ENCODE measurements at places on chromosomes 3 and 15.
A peak's percentile ranks its signal among the peaks of the same experiment; 100 is the strongest.

- ATAC-seq, result no peak
Observed at GRCh38 chr15:33846862-33847261, 121.4 kb upstream of the CHRM5 start.

GRCh38 chr3:61224823-61225222 is 26.4 kb downstream of the FHIT start:
- ATAC-seq, result no peak

- ATAC-seq, result no peak
Observed at GRCh38 chr3:137165117-137165806, 207.5 kb downstream of the IL20RB start.

DNA sequence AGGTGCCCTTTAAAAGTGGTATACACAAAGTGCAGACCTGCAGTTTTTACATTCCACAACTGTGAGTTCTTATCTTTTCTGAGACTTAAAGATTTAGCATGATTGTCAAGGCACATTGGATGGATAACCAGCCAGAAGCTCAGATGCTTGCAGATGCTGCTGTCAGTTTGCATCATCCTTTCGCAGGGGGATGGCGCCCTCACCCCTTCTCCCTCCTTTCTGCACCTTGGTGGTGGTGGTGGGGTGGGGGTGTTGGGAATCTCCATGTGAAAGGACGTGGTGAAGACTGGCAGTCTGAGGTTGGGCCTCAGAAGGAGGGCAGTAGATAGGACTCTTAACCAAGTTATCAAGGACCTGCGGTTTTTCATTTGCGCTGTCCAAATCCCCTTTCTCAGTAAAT is 309.6 kb upstream of the SEMA6D start:
- no peak for ATAC-seq

GRCh38 chr3:101010296-101010695 is 17.1 kb upstream of the ABI3BP start:
- no peak for ATAC-seq

DNA sequence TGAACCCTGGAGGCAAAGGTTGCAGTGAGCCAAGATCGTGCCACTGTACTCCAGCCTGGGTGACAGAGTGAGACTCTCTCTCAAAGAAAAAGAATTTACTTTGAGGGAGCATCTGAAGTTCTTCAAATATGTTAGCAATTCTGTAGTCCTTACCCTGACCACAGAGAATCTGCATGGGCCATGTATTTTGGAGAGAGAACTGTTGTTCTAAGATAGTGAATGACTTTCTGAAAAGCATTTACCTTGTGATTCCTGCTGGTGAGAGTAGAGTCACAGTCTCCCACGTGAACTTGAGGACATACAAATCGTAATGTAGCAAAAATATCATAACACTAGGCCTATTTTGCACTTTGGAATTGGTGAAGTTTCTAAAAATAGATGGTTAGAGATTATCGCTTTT is 3.9 kb downstream of the BRK1 start:
- ATAC-seq, result no peak

- ATAC-seq, result no peak
Observed at GRCh38 chr3:82055792-82056191, 294.3 kb upstream of the GBE1 start.

- no peak for ATAC-seq
Observed at GRCh38 chr3:54781728-54782127, 146.1 kb downstream of the LRTM1 start.

DNA sequence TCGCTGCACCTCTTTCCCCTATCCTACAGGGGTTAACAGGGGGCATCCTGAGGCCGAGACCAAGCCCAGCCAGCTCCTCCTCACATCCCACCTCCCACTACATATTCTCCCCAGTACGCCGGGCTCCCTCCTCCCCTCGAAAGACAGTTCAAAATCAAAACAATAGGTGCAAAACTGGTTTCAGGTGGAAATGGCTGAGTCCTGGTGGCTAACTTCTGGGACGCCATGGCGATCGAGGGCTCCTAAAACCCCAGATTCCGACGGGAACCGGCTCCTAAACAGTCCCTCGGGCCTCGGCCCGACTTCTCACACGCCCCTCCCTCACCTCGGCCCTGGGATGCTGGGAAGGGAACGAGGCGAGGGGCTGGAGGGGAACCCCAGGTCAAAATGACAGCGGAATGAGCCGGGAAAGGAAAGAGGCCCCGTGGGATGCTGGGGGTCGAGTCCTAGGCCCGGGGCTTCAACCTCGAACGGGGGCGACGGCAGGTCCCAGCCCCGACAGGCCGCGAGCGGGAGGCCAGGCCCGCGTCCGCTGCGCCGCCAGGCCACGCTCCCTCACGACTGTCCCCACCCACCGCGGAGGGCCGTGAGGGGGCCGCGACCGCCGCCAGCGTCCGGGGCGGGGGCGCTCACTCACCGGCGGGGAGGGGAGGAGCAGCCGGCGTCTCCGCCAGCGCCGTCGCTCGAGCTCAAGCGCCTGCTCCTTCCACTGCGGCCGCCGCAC is 492 bp downstream of the TMCC1 start:
- ATAC-seq, result peak; percentile 88

DNA sequence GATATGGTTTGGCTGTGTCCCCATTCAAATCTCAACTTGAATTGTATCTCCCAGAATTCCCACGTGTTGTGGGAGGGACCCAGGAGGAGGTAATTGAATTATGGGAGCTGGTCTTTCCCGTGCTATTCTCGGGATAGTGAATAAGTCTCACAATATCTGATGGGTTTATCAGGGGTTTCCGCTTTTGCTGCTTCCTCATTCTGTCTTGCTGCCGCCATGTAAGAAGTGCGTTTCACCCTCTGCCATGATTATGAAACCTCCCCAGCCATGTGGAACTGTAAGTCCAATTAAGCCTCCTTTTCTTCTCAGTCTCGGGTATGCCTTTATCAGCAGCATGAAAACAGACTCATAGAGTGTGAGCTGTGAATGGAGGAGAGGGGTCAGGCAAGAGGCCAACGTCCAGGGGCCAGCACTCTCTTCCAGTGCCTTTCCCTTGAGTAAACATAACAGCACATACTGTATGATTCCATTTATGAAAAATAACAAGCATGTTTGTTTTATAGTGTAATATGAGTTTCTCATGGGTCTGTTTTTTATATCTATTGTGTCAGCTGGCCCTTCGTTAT is 16.3 kb upstream of the LCTL start:
- ATAC-seq, result no peak

DNA sequence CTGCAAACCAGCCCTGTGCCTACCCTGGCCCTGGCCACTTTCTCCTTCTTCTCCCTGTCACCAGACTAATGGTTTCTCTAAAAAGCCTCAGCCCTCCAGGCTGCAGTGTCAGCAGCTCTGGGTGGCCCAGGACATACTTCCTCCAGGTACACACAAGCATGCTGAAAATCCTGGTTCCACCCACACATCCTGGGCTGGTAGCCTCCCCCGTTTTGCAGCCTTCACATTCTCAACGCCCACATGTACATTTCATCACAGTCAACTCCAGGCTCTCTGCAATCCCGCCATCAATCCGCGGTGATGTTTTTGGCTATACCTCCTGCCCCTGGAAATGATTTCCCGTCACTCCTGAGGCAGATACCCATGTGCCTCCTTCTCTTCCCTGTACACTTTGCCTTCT is 59.4 kb downstream of the MAGEF1 start:
- ATAC-seq, result no peak

DNA sequence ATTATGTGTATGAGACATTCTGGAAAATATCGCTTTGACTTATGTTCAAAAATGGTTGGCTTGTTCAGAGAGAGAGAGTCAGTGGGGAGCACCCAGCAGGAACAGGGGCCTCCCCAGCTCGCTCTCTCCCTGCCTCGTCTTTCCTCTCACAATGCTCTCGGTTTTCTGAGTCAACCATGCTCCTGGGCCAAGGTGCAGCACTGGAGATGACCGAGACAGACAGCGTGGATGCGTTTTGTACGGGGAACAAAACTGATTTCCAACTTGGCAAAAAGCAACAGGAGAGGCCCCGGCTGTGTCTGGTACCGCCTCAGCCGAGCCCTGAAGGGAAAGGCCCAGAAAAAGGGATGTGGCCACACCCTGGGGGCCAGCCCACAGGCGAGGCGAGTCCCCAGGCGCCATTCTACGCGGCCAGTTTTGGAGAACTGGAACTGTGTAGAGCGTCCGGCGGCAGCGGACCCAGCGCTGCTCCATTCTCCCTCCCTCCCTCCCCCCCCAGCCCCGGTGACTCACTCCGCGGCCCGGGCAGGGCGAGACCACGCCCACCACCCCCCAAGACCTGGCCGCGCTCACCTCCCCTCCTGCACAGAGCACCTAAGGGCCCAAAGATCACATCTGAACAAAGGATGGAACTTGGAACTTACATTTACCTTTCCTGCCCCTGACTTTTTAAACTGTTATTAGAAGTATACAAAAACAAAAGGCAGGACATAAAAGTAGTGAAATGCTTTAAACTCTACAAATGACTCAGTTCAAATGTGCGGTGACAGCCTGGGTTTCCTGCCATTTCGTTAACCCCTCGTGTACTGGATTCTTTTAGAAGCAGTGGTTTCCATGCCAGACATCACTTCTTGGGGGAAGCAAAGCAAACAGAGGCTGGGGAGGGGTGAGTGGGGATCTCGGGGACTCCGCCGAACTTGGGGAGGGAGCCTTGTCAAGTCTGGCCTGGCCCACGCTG is 12.7 kb downstream of the ATP10A start:
- ATAC-seq, result peak; percentile 91

DNA sequence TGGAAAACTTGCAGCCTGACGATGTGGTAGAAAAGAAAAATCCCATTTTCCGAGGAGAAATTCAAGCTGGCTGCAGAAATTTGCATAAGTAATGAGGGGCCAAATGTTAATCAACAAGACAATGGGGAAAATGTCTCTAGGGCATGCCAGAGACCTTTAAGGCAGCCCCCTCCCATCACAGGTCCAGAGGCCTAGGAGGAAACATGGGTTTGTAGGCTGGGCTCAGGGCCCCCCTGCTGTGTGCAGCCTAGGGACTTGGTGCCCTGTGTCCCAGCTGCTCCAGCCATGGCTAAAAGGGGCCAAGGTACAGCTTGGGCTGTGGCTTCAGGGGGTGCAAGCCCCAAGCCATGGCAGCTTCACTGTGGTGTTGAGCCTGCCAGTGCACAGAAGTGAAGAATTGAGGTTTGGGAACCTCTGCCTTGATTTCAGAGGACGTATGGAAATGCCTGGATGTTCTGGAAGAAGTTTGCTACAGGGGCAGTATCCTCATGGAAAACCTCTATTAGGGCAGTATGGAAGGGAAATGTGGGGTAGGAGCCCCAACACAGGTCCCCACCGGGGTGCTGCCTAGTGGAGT is 75.9 kb upstream of the CADPS start:
- no peak for ATAC-seq

DNA sequence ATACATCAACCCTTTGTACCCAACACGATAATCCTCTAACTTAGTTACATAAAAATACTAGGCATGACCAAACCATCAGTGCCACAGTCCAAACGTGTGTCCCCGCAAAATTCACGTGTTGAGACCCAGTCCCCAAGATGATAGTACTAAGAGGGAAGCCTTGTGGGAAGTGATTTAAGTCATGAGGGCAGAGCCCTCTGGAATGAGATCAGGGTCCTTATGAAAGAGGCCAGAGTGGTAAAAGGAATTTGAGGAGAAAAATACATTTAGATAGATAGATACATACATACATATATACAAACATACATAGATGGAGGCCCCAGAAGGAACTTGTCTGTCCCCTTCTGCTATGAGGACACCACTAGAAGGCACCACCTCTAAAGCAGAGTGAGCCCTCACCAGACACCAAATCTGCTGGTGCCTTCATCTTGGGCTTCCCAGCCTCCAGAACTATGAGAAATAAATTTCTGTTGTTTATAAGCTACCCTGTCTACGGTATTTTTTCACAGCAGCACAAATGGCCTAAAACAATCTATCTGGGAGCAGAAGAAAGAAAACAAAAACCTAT is 8.0 kb downstream of the TBC1D2B start:
- no peak for ATAC-seq

All from gastroesophageal sphincter (tissue), 4 donors.